Esophagus mucosa (tissue), 1 donor: ENCODE measurements at places on chromosomes 11 and 22. TPM values are rescaled to one million over a fixed set of nuclear protein-coding genes. Genes with fewer than 3 reads are reported as not detected.

GRCh38 chr11:128775468-128775867 lies 81.6 kb downstream of the FLI1 start:
- ATAC-seq = no peak

PTGDR2 gene
- total RNA-seq = 0.12 TPM

GRCh38 chr11:61477727-61478148 lies 30.8 kb upstream of the LRRC10B start:
- ATAC-seq = peak; percentile 21

ISX gene
- not detected for total RNA-seq

GRK3 gene
- 7.5 TPM for total RNA-seq

GGTLC2 gene
- not detected for total RNA-seq

DNA sequence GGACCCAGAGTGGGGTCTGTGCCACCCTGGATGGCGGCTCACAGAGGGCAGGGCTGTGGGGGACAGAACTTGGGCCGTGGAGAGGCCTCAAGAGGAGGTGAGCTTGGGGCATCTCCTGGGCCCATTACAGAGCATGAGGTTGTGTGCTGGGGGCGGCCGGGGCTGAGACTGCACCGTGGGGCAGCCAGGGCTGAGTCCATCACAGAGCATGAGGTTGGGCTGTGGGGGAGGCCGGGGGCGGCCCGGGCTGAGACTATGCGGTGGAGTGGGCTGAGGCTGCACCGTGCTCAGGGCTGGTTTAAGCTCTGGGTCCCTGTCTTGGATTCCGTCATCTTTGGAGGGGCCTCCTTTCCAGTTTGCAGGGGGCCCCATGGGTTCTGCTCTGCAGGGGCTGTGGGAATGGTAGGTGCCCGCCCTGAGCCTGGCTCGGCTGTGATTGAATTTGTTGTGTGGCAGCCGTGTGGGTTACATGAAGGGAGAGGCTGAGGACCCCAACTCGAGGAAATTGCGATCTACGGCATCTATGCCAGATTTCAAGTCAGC lies 38.1 kb upstream of the MUC5AC start:
- no peak for ATAC-seq

- no peak for ATAC-seq
Measured at GRCh38 chr11:34191578-34191977, 86.1 kb downstream of the NAT10 start.
